T-cell (primary cell): ENCODE measurements at places on chromosomes 11 and 22. TPM values are rescaled to one million over a fixed set of nuclear protein-coding genes. Genes with fewer than 3 reads are reported as not detected.

The CARD18 gene
- total RNA-seq, result not detected

DNA sequence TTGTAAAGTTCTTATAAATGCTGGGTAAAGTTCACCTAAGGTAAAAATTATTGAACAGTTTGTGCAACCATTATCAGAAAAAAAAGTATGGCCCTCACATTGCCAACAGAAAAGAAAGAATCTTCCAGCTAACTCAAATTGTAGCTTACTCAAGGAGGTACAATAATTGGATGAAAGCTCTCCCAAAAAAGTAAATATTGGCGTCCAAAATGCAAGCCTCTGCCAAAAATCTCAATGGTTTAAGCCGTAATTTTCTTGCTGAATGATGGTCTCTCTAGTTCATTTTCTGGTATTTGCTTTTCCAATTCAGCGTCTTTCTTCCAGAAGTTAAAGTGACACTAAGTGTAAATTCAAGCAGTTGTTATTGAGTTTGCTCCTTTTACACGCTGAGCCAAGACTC lies 727.3 kb downstream of the LRRC4C start:
- no peak for DNase-seq

DNA sequence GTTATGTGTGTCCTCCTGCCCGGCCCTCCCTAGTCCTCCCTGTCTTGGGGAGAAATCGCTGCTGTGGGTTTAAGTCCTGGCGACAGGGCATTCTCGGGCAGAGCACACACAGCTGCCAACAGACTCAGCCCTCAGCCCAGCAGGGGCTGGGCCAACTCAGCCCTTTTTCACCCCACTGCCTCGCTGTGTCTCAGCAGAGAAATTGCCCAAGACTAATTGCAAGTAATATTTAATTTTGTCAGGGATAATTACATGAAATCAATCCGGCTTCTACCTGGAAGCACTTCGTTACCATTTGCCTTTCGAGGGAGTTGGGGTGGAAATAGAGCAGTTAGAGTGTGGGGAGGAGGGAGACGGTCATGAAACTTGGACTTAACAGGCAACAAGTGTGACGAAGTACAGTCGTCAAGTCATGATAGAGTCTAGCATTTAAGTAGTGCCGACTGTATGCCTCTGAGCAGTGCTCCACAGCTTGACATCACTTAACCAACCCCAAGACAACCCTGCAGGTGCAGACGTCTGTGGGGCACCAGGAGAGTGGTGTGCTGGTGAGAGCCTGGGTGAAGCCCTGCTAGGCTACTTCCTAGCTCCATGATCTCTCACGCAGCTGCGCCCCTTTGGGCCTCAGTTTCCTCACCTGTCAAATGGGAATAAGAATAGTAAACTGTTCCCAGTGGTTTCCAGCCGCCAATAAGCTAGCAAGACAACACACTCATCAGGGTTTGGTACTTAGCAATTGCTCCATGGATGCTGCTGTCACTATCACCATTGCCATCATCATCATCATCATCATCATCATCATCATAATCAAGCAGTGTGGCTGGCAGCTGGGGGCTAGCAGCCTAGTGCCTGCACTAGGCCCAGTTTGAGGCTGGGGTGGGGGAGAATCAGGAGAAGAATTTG lies 29.2 kb downstream of the MN1 start:
- no peak for DNase-seq

DNA sequence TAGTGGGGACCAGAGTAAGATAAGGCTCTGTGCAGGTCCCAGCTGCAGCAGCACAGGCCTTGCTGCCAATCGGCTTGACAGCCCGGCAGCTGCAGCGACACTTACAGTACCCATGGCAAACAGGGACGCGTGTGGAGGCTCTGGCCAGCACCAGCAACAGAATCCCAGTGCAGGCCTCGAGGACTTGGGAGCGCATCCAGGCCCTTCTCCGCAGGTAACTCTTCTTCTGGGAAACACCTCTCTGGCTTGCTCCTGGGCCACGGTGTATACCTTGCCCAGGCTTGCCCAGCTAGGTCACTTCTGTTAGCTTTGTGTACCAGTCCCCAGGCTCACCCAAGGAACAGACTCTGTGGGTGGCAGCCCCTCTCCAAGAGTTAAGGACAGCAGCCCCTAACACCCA lies 126.7 kb downstream of the CTTN start:
- no peak for DNase-seq

- no peak for DNase-seq
These were observed 67.6 kb upstream of the CTSC start for GRCh38 chr11:88404932-88405710.

DNA sequence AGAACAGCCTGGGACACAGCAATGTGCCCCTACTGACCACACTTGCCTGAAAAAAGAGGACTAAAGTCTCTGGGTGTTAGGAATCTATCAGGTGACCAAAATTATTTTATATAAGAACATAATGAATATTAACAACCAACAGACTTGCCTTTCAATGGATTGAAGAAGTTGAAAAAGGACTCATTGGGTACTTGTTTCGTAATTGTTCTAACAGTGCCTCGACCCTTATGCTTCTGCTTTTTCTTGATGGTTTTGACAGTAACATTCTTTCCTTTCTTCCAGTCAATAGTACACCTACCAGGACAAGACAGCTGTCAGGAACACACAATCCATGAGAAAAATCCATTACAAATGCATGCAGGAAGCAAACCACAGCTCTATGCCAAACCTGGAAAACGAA lies 29.0 kb upstream of the PHLDA2 start:
- DNase-seq, result no peak
